ENCODE measurements at places on chromosomes 5 and 9.

DNA sequence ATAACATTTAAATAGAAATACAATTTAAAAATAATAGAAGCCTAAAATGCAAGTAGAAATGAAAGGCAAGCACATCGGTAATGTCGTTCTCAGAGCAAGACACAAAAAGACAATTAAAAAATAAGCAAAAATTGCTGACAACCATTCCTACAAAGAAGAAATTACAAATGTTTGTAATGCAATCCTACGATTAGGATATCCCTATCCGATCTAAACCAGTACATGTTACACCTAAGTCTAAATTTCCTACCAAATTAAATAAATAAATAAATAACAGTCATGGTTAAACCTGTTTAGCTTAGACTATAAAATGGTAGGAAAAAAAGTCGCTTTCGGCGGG, 90.0 kb downstream of the ANXA2R start:
- no peak for DNase-seq

DNA sequence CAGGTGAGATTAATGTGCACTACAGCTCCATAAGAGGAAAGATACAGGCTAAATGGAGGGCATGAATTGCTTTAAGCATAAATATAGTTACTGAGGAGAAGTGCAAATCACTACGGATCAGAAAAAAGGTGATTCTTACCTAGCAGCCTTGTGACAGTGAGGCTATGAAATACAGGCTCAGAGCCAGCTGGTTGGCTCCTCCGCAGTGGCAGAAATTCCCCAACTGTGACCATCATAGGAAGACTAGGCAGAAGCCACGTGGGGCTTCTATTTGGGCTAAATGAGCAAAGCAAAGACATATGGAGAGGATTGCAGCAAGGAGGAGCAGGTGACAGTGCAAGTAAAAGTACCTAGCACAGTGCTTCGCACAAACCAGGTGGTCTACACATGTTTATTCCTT, 40.5 kb downstream of the CDO1 start:
- DNase-seq: no peak

- DNase-seq: no peak
Measured at GRCh38 chr9:97508852-97509251, 7.4 kb downstream of the TMOD1 start.

DNA sequence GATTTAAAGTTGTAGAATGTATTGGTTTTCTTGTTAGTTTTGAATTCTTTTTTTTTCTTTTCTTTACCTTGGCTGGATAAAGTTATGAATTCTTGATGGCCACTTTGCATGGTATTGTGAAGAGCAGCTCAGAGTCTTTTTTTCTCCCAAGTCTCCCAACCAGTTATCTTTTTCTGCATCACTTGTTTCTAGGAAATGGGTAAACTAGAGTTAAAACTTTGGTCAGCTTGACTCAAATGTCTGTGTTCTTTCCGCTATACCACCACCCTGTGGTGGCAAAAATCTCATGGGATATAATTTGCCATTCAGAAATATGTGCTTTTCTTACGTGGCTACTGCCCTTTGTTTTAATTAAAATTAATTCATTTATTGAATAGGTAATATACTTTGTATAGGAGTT, 113.2 kb downstream of the UNC13B start:
- no peak for DNase-seq

DNA sequence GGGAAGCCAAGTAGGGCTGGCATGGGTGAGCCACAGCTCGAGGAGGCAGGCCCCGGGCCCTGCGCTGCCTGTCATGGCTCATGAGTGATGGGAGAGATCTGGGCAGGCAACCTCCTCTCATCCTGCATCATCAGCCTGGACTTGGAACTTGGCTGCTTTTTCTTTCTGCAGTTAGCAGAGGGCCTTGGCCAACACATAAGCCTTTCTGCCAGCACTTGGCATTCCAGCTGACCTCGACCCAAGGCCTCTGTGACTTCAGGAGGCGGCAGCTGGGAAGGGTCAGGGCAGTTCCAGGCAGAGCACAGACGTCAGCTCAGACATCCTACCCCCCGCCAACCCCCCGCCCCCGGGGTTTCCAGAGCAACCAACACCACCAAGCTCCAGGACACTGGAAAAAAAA, 7.6 kb downstream of the S1PR3 start:
- DNase-seq: no peak

DNA sequence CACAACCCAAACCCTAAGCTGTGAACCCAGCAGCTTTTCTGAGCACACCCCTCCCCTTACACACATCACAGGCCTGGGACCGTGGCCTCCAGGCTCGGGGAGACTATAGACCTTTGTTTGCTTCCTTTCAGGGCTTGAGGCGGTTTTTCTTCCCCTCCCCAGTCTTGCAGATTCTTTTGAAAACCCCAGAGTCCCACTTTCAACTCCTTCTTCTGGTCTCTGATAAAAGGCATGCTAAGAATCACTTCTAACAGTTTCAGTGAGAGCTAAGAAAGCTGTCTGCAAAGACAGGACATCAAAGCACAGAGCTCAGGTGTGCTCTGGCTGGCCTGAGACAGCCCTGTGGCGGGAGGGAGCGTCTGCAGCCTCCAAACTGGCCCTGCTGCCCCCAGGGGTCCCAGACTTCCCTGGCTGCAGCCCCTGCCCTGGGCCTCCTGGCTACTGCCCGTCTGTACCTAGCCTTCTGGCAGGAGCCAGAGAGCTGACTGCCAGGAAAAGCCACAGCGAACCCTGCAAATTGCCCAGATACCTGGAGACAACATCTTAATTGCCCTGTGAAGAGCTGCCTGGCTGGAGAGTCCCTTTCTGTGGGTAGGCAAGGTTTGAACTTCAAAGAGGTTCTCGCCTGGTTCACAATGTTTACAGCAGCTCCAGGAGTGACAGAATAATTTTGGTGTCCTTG, 138.9 kb downstream of the GADD45G start:
- DNase-seq: peak; percentile 64

- DNase-seq: no peak
Measured at GRCh38 chr9:73863924-73864323, 633.2 kb upstream of the RORB start.

Data from T-helper 2 cell treated with Interferon-gamma antibody and Interleukin-4, amounts not matched to agents 5 μg/mL and 100 μg/mL, for 36 hours (primary cell).